Activated CD4-positive, alpha-beta T cell treated with anti-CD3 and anti-CD28 coated beads for 1 hour (primary cell): ENCODE measurements at places on chromosomes 5 and 9.

GRCh38 chr9:98455256-98456155 lies 200.1 kb upstream of the TBC1D2 start:
- no peak for DNase-seq

- DNase-seq: no peak
Observed at GRCh38 chr5:145697251-145697990, 137.7 kb downstream of the PRELID2 start.

DNA sequence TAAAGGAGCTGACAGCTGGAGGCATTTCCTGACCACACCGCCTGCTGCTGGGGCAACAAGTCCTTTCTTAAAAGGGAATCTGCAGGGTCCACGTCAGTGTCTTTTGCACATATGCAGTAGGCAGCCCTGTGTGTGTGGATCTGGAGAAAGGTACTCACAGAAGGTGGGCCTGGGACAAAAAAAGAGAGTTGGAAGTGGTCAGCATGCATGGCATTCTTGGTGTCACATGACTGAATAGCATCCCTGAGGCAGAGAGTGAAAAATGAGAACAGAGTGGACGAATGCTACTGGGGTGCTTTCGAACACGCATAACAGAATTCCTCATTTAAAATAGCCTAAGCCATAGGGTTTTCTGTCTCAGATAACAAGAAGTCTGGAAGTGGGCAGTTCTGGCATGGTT lies 47.0 kb downstream of the DNAJC21 start:
- no peak for DNase-seq

- no peak for DNase-seq
Observed at GRCh38 chr5:150488519-150489359, 19.2 kb upstream of the NDST1 start.

DNA sequence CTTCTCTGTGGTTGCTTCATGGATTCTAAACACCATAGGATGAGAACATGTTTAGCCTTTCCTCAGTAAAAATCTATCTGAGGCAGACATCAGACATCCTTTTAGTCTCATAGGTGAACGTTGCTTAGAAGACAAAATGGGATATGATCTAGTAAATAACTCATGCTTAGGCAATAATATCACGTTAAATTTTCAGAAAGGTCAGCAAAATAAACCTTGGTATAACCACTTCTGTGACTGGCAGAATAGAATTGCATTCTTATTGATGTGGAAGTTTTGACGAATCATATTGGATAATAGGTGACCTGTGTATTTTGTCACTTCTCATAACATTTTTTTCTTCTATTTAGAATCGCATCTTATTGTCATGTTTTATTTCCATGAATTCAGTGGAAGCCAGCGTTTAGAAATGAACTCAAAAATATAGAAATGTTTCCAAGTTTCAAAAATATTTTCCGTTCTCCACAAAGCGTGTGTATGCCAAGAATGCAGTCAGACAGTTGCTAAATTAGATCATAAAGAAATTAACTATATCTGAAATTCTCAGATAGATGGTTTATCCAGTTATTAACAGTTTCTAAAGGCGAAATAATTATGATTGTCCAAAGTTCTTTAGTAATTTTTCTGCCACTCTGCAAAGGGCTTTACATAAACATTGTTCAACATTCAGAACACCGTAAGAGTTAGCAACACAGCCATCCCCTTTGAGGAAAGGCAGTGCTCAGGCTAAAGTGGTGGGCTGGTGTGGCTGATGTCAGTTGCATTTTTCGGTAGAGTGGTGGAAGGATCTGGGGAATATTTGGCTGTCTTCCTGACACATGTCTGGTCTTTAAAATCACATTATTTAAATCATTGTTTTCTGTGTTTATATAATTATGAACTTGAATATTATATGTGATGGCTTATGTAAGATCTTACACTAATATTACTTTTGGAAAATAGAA lies 827.2 kb downstream of the MTRR start:
- DNase-seq: no peak

GRCh38 chr5:132814503-132815294 lies 1.6 kb downstream of the SOWAHA start:
- no peak for DNase-seq

DNA sequence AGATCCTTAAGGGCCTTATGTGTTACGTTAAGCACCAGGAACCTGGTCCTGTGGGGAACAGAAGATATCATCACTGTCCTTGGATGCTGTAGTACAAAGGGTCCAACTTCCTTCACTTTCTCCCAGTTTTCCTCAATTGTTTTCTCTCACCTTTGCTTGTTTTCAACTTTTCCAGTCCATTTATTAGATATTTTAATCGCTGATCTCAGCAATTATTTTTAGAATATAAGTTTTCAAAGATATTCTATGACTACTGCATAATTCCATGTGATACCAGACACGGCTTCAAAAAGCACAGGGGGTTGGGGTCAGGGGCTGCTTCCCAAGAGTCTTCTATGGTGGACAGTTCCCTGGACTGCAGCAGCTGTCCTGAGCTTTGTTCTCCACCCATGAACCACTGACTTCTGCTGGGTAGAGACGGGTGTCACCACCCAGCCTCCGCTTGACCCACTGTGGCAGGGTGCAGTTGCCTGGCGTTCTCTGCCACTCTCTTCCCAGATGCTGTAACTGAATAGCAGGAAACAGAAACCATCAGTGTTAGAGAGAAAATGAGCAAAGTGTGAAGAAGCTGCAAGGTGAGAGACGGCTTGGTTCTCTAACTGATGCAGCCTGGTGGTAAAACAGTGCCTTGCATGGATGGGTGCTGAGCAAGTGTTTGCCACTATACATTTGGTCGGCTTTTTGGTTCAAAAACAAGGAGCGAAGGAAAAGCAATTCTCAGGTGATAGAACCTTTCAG lies 383.0 kb downstream of the RAB3C start:
- no peak for DNase-seq

DNA sequence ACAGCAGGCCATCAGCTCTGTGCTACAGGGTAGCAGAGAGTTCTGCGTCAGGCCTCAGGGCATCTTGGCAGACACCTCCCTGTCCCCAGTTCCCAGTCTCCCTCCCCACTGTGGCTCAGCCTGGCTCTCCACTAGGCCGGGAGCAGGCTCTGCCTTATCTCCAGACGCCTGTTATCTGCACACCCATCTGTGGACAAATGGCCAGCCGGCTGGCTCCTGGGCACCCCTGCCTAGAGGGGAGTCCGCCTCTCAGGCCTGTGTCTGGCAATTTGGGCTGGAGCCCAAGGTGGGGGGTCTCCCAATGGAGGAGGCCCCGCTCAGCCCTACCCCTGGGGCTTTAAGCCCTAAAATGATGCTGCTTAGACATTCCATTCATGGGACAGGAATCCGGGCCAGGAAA lies 39.2 kb upstream of the HAND1 start:
- no peak for DNase-seq

DNA sequence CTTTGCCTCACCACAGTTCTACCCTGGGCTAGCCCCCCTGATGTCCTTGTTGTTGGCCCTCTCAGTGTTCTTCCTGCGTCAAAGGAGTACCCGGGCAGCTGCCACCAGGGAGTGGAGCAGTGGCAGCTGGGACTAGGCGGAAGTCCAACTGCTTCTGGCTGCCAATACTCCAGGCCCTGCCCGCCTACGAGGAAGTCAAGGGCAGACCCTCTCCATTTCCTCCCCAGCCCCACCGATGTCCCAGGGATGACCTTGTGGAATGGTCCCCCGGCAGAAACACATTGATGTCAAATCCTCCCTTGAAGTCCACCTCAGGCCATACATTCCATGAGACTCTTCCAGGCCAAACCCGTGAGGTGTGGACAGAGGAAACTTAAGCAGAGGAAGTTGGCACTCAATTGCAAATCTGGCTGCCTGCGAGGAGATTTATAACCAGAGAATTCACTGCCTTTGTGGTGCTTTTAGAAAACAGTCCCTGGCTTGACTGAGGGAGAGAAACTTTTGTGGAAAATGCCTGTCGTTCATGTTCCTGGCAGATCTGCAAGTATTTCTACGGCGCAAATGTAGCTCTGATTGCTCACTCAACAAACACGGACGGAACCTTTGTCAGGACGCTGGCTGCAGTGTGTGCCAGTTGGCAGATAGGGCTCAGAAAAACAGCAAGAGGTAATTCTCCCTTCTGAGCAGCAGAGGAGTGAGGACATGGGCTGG lies 339.7 kb downstream of the RAB3C start:
- no peak for DNase-seq

- no peak for DNase-seq
Observed at GRCh38 chr5:124895236-124895635, 148.8 kb upstream of the ZNF608 start.

GRCh38 chr5:43469671-43470391 lies 13.8 kb downstream of the TMEM267 start:
- no peak for DNase-seq

- no peak for DNase-seq
Observed at GRCh38 chr5:142486581-142486980, 161.8 kb upstream of the SPRY4 start.

DNA sequence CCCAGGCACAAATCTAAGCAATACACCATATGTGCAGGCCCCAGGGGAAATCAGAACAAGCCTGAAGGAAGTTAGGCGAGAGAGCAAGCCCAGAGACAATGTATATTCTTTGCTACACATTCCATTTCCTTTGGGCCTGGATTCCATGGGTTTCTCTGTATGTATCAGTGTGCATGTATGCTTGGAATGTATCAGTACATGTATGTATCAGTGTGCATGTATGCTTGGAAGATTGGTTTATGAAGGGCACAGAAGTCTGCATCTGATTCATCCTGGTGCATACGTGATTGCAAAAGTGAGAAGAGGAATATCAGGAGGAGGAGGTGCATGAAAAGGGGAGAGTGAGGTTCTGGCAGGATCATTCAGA lies 232.6 kb upstream of the ANKRD55 start:
- no peak for DNase-seq

GRCh38 chr9:134848504-134848903 lies 32.1 kb upstream of the FCN2 start:
- no peak for DNase-seq

GRCh38 chr9:90783552-90783951 lies 18.1 kb upstream of the SYK start:
- DNase-seq: no peak

DNA sequence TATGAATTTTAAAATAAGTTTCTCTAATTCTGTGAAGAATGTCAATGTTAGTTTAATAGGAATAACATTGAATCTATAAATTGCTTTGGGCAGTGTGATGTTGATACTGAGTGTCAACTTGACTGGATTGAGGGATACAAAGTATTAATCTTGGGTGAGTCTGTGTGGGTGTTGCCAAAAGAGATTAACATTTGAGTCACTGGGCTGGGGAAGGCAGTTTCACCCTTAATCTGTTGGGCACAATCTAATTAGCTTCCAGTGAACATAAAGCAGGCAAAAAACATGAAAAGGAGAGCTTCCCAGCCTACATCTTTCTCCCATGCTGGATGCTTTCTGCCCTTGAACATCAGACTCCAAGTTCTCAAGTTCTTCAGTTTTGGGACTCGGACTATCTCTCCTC lies 832.0 kb upstream of the ARRDC3 start:
- no peak for DNase-seq

- DNase-seq: no peak
Observed at GRCh38 chr9:84266087-84266561, 74.4 kb downstream of the SLC28A3 start.

- DNase-seq: no peak
Observed at GRCh38 chr9:117021906-117022305, 334.8 kb downstream of the TRIM32 start.

DNA sequence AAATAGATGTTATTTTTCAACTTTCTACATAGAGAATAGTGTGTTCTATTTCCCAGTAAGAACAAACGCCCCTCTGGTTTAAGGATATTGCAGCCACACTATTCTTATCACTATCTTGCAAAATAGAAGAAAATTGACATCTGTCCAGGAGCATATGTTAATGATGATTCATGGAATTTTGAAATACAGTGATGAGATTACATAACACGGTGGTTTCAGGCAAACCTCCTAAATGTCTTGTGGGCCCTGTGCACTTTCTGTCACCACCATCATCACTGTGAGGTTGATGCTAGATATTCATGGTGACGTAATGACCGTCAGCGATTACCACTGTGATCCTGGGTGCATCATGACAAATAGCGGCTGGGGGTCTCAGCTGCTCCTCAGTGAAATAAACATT lies 48.1 kb downstream of the CFAP90 start:
- no peak for DNase-seq

DNA sequence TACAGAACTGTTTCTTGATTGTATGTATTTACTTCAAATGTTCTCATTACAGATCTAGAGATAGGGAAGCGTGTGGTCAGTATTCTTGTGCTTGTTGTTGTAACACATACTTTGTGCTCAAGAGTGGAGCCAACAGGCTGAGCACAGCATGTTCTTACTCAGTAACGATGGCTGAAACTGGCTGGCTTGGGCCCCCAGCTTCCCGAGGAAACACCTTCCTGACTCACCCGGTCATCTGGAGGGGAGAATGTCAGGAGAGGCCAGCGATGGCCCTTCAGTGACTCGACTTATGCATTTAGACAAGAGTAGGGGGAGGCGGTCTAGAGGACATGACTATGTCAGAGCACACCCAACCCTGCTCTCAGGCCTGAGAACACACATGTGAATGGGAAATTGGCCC lies 25.6 kb downstream of the ZNF474 start:
- no peak for DNase-seq

- no peak for DNase-seq
Observed at GRCh38 chr9:14346231-14346791, 32.4 kb upstream of the NFIB start.

GRCh38 chr9:120891884-120892747 lies 15.1 kb upstream of the PHF19 start:
- no peak for DNase-seq

DNA sequence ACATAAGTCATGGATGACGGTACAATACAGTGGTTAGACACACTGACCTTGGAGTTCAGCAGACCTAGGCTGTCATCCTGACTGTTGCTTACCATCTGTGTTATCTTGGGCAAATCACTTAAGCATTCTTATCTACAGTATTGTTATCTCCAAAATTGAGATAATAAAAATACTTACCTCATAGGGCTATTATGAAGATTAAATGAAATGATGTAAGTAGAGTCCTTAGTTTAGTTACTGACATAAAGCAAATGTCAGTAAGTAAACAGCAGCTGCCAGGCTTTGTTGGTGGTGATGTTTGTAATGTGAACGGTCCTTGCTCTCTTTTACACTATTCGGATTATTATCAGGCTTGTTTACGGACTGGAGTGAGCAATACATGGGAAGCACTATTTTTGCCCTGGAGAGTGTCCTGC lies 107.3 kb upstream of the DPYSL3 start:
- DNase-seq: no peak

GRCh38 chr9:4102078-4102477 lies 197.8 kb downstream of the GLIS3 start:
- no peak for DNase-seq

GRCh38 chr5:160486573-160486972 lies 64.9 kb downstream of the PTTG1 start:
- no peak for DNase-seq

- DNase-seq: no peak
Observed at GRCh38 chr5:16025681-16026080, 153.9 kb downstream of the MARCHF11 start.

GRCh38 chr9:122389799-122390481 lies 19.1 kb downstream of the PTGS1 start:
- DNase-seq: no peak

GRCh38 chr5:172940268-172941066 lies 18.8 kb upstream of the RPL26L1 start:
- no peak for DNase-seq
